ENCODE measurements at places on chromosomes 11 and 22.

- no peak for DNase-seq
Measured at GRCh38 chr11:115287266-115287665, 216.9 kb downstream of the CADM1 start.

- DNase-seq, result peak; percentile 67
Measured at GRCh38 chr11:113184498-113184897, 129.9 kb upstream of the TTC12 start.

- DNase-seq, result no peak
Measured at GRCh38 chr11:114058871-114059277, 637 bp upstream of the ZBTB16 start.

GRCh38 chr11:117019871-117020270, 78.4 kb downstream of the SIK3 start:
- no peak for DNase-seq

DNA sequence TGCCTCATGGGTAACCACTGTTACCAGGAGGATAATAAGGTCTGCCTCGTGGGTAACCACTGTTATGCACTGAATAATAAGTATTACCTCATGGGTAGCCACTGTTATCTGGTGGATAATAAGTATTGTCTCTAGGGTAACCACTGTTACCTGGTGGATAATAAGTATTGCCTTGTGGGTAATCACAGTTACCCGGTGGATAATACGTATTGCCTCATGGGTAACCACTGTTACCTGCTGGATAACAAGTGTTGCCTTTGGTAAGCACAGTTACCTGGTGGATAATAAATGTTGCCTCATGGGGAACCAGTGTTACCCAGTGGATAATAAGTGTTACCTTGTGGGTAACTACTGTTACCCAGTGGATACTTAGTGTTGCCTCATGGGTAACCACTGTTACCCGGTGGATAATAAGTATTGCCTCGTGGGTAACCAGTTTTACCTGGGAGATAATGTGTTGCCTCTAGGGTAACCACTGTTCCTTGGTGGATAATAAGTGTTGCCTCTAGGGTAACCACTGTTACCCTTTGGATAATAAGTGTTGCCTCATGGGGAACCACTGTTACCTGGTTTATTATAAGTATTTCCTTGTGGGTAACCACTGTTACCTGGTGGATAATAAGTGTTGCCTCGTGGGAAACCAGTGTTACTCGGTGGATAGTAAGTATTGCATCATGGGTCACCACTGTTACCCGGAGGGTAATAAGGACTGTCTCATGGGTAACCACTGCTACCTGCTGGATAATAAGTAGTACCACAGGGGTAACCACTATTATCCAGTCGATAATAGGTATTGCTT, 10.6 kb upstream of the NXPE4 start:
- no peak for DNase-seq

- no peak for DNase-seq
Measured at GRCh38 chr11:95187723-95188122, 43.3 kb downstream of the SESN3 start.

DNA sequence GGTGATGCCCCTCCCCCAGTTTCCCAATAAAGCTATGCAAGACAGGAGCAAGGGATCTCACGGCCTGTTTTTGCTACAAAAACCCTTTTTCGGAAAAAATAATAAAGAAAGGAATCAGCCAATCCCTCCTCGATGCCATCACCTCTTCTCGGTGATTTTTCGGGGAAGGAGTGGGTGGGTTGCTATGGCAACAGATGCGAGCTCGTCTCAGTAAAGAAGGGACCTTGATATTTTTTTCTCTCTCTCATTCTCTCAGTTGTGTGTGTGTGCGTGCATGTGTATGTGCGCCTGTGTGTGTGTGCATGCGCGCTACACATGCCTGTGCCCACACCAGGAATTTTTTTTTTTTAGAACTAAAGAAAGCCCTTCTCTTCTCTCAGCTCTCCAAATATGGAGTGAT, 3.8 kb upstream of the NPAS4 start:
- DNase-seq, result no peak

DNA sequence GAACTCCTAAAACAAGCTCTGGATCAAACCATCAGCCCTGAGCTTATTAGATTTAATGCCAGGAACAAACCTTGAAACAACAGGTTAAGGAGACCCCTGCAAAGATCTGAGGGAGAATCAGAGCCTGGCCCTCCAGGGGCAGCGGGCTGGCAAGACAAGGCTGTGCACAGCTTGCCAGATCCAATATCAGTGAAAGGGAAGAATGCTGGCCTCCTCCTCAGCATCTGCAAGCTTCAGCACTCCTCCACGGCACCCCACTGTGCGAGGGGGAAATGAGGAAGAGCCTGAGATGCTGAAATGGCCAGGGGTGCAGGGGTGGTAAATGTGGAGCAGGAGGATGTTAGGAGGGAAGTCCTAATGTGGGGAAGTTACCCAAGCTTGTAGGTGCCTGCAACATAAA, 167.0 kb downstream of the TENM4 start:
- DNase-seq, result no peak

- DNase-seq, result no peak
Measured at GRCh38 chr22:44424867-44425693, 73.0 kb downstream of the RTL6 start.

DNA sequence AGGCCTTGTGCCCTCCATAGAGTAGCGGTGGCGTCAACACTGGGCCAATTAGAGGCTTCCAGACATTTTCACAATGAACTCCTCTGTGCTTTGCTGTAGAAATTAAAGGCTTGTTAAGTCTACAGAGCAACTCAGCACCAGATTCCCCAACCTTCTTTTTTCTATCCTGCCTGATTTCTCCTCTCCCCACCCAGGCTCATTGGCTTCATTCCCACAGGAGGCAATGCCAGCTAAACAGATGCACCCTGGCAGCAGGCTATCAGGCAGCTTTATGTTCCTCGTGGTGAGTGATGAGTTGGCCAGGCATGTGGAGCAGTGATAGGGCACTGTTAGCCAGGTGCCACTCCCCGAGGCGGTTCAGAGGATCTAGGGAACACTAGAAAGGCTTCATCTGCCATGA, 4.8 kb downstream of the DIXDC1 start:
- DNase-seq, result no peak

GRCh38 chr22:38935023-38935422, 22.4 kb upstream of the APOBEC3A start:
- no peak for DNase-seq

DNA sequence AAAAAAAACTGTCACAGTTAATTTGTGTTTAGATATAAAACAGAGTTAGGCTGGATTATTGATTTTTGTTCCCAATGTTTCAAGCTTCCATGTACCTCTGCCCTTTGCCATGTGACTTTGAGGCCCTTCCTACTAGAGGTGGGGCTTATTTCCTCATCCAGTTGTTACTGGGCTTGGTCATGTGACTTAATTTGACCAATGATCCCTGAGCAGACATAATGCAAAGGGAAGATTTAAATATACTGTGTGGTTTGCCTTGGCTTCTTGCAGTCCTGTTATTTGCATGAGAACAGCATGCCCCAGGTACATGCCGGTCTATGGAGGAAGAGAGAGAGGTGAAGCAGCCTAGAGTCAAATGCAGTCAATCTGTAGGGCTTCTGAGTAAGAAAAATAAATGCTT, 347.0 kb downstream of the MIAT start:
- DNase-seq, result no peak

DNA sequence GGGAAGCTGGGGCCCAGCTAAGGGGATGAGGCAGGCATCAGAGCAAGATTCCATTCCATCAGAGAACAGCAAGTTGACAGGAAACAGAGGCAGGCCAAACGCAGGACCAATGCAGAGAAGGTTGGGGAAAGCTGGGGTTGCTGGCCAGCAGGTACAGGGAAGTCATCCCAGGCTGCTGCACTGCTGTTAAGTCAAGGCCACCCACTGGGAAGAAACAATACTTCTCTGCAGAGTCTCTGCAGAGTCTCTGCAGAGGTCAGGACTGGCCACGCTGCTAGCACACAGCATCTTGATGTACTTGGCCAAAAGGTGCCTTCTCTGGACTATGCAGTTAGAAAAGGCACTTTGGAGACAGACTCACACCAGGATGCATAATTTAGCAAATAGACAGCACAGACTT, 68.5 kb upstream of the CSNK2A3 start:
- DNase-seq, result no peak

DNA sequence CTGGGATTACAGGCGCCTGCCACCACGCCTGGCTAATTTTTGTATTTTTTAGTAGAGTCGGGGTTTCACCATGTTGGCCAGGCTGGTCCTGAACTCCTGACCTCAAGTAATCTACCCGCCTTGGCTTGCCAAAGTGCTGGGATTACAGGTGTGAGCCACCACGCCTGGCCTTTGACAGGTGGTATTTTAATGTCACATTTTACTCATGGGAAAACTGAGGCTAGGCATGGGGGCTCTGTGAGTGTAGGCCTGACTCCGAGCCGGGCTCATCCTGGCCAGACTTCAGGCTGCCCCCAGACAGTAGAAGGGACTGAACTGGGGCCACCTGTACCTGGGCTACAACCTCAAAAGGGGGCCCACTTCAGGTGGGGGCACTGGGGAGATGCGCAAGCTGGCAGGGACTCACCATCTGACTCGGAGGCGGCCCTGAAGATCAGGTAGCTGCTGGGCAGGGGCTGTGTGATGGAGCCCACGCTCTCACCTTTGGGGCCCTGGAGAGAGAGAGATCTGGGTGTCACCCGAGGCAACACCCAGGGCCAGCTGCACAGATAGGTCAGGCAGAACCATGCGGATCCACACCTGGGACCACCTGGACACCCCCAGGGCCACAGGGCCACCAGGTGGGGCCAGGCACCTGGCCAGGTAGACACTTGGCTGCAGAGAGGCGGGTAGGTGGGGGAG, 45.8 kb downstream of the OSBPL5 start:
- DNase-seq, result no peak

GRCh38 chr11:104657083-104657482, 241.2 kb downstream of the CASP12 start:
- DNase-seq, result no peak

DNA sequence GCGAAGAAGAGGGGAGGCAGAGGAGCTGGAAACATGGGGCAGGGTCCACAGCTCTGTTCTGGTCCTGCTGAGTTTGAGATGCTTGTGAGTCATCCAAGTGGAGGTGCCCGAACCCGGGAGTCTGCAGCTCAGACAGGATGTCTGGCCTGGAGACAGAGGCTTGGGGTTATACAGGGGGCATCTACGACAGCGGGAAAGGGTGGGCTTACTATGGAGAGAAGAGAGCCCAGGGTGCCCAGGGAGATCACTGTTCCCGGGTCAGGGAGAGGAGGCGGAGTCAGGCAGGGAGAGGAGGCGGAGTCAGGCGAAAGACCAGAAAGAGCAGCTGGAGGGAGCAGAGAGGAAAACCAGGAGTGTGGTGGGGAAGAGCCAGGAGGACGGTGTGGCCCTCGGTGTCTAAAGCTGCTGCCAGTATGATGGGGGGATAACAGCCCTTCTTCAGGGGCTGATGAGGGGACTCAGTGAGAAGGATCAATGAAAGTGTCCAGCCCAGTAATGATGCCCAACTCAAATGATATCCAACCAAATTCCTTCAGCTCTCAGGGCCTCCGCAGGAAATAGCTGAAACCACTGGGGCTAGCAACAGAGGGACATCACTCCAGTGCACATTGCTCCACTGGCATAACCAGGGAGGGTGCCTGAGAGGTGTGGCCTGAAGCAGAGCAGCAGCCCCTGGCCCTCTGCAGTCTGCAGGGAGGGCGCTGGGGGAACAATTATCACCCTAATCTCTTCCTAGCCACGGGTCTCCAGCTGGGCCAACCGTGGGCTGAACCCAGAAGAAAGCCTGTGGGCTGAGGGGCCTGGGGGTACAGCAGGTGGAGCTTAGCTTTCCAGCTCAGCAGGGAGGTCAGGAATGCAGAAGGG, 2.6 kb upstream of the LTBP3 start:
- DNase-seq, result peak; percentile 48

DNA sequence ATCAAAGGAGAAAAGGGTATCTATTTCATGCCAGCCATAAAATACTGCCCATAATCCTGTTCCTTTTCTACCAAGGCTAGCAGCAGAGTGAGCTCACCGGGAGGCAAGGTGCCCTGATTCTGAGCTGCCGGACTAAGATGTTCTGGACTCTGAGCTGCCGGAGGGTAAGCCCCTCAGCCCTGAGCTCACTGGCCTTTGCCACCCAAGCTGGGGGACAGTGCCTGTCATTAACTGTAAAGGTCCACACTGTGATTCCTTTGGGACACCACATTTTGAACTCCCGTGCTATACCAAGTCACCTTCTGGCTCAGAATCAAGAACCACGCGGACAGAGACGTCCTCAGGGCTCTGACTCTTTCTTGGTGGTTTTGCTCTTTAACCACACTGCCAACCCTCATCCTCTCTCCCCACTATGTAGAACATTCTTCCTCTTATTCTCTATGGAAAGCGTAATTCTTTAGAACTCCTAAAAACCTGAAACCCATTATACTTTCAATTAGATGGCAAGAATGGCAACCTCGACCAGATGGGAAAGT, 88.4 kb upstream of the BID start:
- no peak for DNase-seq

- DNase-seq, result peak; percentile 28
Measured at GRCh38 chr22:17562906-17563870, at the start of gene SLC25A18. Gene SLC25A18, plus strand, starts transcription at chr22:17563498. Its CDS starts 16,447 bp downstream, at chr22:17579945.

Measured in AG08396 (cell line).